Stimulated activated CD4-positive, alpha-beta T cell treated with anti-CD3 and anti-CD28 coated beads, Interleukin-1b, Interleukin-23, amount 100 ng/mL, for 1 hour (primary cell): ENCODE measurements at places on chromosomes 2 and 18.

DNA sequence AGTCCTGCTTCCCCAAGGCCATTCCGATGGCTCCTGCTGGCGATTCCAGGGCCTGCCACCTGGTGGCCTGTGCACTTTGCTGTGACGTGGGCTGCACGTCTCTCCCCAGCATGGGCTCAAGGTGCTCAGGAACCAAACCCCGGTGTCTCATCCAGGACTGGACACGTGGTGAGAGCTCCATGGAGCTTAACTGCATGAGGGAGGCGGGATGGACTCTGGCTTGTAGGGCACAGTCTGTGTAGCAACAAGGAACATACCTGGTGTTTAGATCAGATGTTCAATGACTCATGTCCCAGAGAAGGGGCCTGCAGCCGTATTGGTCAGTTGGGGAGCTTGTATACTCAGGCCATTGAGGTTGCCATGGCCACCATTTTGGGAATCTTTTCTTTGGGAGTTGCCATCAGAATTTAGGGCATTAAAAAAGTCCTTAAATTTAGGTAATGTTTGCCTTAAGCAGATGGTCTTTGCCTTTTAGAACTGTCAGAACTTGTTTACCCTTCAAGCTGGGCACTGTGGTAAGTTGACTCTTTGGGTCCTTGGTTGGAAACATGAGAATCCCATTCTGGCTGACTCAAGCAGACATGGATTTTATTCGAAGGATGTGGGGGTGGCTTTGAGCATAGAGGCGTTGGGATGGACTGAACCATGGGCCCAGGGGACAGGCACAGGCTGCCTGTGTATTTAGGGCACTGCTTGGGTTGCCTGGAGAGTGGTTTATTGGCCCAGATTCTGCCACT is 21.0 kb downstream of the AGAP1 start:
- DNase-seq: no peak

DNA sequence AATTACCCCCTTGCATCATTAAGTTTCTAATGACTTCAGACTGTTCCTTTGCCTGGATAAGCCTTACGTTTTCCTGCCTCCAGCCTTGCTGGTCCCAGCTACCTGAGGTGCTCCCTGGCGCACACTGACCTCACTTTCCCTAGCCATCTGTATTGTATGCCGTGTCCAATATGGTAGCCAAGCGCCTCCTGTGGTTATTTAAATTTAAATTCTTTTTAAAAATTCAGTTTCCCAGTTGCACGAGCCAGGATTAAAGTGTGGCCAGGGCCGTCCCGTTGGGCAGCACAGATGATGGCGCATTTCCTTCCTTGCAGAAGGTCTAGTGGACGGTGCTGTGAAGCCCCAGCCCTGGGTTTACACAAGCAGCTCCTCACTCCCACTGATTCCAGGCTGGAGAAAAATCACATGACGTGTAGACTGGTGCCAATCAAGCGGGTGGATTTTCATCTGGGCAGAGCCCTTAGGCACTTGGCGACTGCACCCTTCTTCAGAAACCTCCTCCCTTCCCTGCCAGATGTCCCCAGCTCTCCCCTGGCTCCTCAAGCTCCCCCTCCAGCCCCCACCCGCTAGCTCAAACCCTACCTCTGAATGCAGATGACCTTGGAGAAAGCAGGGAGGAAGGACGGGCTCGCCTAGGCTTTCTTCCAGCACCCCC is 33.9 kb downstream of the ACKR3 start:
- no peak for DNase-seq

DNA sequence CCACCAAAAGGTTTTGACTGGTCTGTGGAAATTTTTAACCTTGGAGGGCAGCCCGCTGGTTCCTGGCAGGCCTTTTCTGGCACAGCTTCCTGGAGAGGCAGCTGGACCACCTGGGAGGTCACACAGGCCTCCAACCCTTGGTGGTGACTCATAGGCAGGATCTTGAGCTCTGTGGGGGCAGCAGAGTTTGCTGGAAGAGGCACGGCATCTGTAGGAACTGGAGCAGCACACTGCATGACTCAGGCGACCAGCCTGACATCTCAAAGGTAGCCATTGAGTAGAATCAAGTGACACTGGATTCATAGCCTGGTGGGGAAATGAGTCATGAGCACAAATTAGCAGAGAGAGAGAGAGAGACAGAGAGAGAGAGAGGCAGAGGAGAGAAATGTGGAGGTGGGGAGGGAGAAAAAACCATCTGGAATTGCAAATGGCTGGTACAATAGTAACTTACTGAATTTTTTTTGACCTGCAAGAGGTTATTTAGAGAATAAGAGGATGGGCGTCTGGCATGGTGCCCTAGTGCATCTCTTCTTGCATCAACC is 57.4 kb downstream of the TRPM8 start:
- no peak for DNase-seq

- DNase-seq: no peak
Measured at GRCh38 chr2:10919410-10919770, 7.7 kb downstream of the KCNF1 start.
